Activated CD4-positive, alpha-beta T cell treated with anti-CD3 and anti-CD28 coated beads for 24 hours (primary cell): ENCODE measurements at places on chromosomes 11 and 22.

DNA sequence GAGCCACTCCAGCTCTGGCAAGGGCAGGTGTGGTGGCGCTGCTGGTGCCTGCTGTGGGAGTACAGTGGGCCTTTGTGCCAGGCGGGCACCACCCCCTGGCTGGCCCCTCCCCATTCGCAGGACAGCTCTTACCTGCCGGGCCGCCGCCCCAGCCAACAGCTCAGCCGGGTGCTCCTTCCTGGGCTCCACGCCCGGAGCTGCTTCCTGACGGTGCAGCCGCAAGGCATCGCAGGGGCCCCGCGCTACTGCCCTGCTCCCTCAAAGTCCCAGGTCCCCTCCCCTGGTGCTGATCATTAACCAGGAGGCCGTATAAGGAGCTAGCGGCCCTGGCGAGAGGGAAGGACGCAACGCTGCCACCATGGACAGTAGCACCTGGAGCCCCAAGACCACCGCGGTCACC lies at the start of gene SLC5A1:
TSS of gene SLC5A1 (plus strand) at position 338 of the 400 bp plus-strand sequence. CDS start at position 359, 21 bp downstream.
- DNase-seq: no peak

- no peak for DNase-seq
These were observed at the start of gene NCAPH2 for GRCh38 chr22:50507991-50508884. TSS of gene NCAPH2 (plus strand) at chr22:50508224. CDS start at chr22:50508338, 114 bp downstream.

DNA sequence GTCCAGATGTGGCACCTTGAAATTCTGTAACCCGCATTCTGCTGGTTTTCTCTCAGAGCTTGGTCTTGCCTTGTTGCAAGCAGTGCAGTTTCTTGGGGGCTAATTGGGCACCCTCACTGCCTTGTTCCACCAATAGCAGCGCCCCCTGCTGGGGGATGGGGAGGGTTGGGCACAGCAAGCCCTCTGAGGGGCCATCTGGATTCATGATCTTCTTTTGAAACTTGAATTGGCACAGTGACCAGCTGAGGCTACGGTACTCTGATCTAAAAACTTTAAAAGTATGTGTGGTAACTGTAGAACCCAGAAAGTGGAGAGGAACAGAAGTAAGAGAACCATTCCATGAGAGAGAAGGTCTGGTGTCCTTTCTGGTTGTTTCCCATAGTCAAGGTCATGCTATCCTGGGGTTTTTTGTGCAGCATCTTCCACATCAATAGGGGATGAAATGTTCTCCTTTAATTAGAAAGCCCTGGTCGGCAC lies 64.2 kb downstream of the MED15 start:
- DNase-seq: peak; percentile 60

GRCh38 chr22:30606455-30607299 lies at the start of gene TCN2:
TSS of gene TCN2 (plus strand) at chr22:30607174. CDS start at chr22:30607332, 158 bp downstream.
- DNase-seq: no peak

DNA sequence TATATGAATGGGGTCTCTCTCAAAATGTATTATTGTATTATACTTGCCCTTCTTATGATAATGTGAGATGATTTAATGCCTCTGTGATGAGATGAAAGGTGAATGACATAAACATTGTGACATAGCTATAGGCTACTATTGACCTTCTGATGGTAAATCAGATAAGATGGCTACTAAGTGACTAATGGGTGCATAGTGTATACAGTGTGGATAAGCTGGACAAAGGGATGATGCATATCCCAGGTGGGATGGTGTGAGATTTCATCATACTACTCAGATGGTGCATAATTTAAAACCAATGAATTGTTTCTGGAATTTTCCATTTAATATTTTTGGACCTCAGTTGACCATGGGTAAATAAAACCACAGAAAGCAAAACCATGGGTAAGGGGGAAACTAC lies 243.5 kb downstream of the SBF2 start:
- DNase-seq: no peak

DNA sequence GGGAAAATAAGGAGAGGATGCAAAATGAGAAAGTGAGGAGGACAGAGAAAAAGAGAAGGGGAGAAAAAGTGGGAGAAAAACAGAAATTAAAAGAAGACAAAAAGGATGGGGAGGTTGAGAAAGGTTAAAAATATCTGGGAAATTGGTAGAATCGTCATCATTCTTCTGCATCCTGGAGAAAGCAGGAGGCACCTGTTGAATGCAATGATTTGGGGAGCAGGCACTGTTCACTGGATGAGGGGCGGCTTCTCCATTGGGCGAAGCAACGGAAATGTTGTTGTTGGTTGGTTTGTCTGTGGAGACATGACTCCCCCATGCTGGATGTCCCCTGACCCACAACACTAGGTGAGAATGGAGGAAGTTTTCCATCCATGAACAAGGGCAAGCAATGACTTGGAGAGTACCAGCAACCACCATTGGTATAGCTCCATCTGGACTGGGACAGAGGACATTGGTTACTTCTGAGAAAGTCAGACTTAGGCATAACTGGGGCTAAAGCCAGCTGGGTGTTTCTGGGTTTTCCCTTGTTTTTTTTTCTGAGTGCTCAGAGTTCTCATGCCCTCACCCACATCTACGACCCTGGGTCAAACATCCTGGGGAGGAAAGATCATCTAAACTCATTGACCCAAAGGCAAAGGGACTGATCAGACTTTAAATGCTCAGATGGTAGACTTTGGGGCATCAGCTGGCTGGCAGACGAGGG lies 11.9 kb upstream of the CD44 start:
- DNase-seq: no peak
